Skeletal muscle cell (primary cell): ENCODE measurements at places on chromosomes 13 and 19.
A peak's percentile ranks its signal among the peaks of the same experiment; 100 is the strongest.

GRCh38 chr13:30340331-30341250 lies 33.2 kb upstream of the KATNAL1 start:
- peak; percentile 83 for DNase-seq

- no peak for DNase-seq
These were observed 33.0 kb downstream of the USP12 start for GRCh38 chr13:27138457-27139093.

GRCh38 chr19:44900328-44901244 lies 5.0 kb upstream of the APOE start:
- no peak for DNase-seq

GRCh38 chr13:74485757-74486156 lies 351.6 kb upstream of the KLF12 start:
- no peak for DNase-seq

DNA sequence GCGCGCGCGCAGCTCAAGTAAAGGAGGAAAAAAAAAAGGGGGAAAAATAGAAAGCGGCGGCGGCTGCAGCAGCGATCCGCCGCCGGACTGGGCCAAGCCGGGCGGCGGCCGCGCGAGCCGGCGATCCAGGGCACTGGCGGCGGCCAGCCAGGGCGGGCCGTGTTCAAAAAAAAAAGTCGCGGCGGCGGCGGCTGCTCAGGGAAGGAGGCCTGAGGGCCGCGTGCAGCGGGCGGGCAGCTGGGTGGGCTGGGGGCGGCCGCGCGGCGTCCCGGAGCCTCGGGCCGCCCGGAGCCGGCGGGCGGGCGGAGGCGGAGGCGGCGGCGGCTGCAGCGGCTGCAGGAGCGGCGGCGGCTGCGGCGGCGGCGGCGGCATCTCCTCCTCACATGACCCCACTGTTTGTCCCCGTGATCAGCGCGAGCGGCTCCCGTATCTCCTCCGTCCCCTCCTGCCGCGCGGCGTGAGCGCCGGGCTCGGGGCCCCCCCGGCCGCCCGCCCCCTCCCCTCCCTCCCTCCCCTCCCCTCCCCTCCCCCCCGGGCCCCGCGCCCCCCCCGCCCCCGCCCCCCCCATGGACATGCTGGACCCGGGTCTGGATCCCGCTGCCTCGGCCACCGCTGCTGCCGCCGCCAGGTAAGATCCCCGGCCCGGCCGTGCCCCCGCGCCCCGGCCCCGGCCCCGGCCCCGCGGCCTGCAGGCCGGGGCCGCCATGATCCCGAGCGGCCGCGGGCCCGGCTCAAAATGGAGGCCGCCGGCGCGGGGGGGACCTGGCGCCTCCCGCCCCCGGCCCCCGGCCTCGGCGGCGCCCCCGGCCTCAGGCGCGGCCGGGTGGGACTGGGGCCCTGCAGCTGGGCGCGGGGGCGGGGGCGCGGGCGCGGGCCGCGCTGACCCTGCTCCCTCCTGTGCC lies at the start of gene USF2:
Gene USF2, plus strand, starts transcription at position 427 of the 902 bp plus-strand sequence. Its CDS starts 140 bp downstream, at position 567.
- DNase-seq: peak; percentile 24

DNA sequence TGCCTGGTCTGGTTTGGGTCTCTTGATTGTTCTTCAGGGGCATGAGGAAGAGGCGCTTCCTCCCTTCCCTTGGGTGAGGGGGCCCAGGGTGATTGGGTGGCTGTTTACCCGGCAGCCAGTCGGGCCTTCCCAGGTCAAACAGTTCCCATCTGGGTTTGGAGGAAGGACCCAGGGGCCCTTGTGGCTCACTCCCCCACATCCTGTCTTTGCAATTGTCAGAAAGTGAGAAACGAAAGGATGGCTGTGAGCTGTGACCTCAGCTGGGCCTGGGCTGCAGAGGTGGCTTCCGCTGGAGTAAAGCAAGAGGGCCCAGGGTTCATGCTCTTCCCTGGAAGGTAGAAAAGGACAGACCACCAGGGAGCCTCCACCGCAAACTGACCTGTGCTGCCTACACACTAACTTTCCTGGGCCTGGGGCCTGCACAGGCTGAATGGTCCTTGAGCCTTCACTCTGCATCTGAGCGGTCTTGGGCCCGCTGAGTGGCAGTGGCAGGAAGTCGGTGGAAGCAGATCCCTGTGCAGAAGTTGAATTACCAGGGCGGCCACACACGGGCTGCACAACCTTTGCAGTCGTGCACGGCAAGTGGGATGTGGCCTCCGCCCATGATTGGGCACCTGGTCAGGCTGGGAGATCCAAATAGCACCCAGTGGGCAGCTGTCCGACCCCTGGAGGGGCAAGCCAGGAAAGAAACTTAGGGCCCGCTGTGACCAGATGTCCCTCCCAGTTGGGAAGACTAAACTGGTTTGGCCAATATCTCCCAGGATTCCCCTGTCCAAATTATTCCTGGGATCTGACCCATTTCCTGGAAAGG lies 5.3 kb upstream of the CD79A start:
- no peak for DNase-seq

GRCh38 chr13:52786766-52787165 lies 47.1 kb upstream of the CNMD start:
- no peak for DNase-seq

DNA sequence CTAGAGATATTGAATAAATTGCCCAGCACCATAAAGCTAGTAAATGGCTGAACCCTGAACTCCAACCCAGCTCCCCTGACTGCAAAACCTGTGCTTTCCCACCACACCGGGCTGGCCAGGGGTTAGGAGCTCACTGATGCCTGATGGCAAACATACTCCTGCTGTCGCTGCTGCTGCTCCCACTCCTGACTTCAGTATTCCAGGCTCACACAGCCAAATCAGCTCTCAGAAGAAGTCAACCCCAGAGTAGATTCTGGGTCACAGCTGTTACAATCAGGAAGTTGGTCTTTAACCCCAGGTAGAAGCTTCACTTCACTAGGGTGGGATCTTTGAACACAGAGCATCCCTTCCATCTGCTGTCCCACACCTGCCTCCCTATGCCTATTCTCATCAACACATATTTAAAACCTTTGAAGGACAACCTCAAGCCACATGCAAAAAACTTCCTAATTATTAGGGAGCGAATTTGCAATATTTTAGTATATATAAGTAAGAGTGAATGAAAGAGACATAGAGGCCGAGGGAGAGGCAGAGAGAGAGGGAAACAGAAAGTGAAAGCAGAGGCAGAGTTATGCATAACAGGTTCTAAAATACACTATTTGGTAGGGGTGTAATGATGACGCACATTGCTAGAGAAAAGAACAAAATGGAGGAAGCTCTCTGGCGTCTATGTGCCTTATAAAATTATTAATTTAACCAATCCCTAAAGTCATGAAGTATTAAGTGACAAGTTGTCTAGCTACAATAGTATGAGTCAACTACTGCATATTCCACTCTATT lies 99.4 kb upstream of the SERP2 start:
- DNase-seq: no peak

- DNase-seq: no peak
These were observed 6.8 kb upstream of the NAPA start for GRCh38 chr19:47521473-47522180.

- DNase-seq: no peak
These were observed 17.4 kb upstream of the ATXN8OS start for GRCh38 chr13:70090036-70090723.
